Peyer's patch (tissue), 4 donors: ENCODE measurements at places on chromosomes 12 and 14. TPM values are rescaled to one million over a fixed set of nuclear protein-coding genes. Genes with fewer than 3 reads are reported as not detected.

The SIX4 gene
- total RNA-seq: not detected

The CLEC4D gene
- not detected for total RNA-seq

The TAPBPL gene
- total RNA-seq: 44.6 TPM

The CLEC9A gene
- 2.5 TPM for total RNA-seq

The DCTN2 gene
- total RNA-seq: 161 TPM

The CACNA2D4 gene
- 9.5 TPM for total RNA-seq

DNA sequence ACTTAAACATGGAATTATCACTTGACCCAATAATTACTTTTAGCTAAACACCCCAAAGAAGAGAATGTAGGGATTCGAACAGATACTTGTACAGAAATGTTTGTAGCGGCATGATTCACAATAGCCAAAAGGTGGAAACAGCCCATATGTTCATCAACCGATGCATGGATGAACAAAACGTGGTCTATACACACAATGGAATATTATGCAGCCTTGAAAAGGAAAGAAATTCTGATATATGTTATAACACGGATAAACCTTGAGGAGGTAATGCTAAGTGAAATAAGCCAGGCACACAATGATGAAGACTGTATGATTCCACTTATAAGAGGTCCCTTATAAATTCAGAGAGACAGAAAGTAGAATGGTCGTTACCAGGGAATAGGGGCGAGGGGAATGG lies 659.4 kb downstream of the MED13L start:
- H3K4me1 ChIP-seq: no peaks in the 10 kb centered on the region
- H3K4me3 ChIP-seq: no peak overlapping the region
- no peaks in the 10 kb centered on the region for H3K27me3 ChIP-seq
- no peaks in the 10 kb centered on the region for H3K36me3 ChIP-seq

- no peak overlapping the region for H3K27ac ChIP-seq
- no peak for DNase-seq
- H3K4me1 ChIP-seq: no peaks in the 10 kb centered on the region
- no peaks in the 10 kb centered on the region for H3K27me3 ChIP-seq
These were observed 106.9 kb downstream of the STXBP6 start for GRCh38 chr14:24943024-24943423.

DNA sequence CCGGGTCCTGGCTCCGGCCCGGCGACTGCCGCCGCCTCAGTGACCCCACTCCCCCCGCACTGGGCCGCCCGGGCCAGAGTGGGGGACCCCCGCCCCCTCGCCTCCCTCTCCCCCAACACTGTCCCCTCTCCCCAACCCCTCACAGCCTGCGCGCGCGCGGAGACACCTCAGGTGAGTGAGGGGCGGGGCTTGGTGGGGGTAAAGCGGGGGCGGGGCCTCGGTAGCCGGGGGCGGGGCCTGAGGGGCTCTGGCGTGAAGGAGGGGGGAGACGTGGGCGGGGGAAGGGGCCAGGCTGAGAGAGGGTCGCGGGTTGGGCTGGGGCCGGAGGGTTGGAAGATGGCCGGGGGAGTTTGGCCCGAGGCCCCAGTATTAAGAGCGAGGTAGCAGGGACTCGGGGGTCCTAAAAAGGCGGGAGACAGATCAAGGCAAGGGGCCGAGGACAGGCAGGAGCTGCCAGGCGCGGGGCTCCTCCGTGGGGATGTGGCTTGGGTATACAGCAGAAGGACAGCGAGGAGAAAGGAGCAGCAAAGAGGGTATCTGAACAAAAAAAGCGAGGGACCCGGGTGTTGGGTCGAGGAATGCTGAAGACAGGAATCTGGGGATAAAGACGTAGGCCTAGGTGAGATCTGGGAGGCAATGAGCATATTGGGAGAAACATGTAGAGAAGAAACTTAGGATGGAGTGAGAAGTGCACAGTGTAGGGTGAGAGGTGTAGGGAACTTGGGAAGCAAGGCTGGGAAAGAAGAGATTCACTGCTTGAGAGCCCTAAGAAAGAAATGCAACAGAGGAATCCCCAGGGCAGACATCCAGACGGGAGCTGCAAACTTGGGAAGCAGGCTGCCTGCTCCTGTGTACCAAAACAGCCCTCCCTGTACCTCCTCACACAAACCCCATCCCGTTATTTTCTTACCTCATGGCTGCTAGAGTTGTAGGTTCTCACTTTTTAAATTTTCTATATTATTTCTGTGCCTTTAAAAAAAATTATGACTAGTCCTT lies 10.8 kb downstream of the SUOX start:
- H3K36me3 ChIP-seq: no peaks in the 10 kb centered on the region
- DNase-seq: peak; percentile 85
- peak overlapping the region; percentile 85 for H3K27ac ChIP-seq
- H3K4me1 ChIP-seq: no peaks in the 10 kb centered on the region
- H3K27me3 ChIP-seq: no peaks in the 10 kb centered on the region

DNA sequence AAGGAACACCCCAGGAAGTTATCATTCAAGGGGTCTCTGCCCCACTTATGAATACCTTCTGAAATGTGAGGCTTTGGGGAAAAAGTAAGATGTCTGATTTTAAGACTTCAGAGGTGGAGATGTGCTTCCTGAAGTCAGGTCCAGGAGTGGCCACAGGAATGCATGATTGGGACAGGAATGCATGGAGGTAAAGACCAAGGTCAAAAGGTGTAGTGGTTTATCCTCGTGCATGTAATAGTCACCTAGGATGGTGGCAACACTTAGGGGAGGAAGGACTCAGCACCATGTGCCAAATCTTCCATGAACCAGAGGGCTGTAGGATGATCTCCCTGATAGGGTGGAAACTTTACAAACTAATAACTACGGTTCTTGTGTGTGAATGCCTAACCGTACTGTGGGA lies 217.3 kb downstream of the C12orf75 start:
- no peaks in the 10 kb centered on the region for H3K4me1 ChIP-seq
- no peak overlapping the region for H3K4me3 ChIP-seq
- no peaks in the 10 kb centered on the region for H3K27me3 ChIP-seq
- no peak overlapping the region for H3K27ac ChIP-seq
- no peak for DNase-seq

- H3K27ac ChIP-seq: no peak overlapping the region
- no peak for DNase-seq
- H3K36me3 ChIP-seq: no peaks in the 10 kb centered on the region
- H3K4me3 ChIP-seq: no peak overlapping the region
These were observed 9.7 kb upstream of the KRT81 start for GRCh38 chr12:52300796-52301691.

DNA sequence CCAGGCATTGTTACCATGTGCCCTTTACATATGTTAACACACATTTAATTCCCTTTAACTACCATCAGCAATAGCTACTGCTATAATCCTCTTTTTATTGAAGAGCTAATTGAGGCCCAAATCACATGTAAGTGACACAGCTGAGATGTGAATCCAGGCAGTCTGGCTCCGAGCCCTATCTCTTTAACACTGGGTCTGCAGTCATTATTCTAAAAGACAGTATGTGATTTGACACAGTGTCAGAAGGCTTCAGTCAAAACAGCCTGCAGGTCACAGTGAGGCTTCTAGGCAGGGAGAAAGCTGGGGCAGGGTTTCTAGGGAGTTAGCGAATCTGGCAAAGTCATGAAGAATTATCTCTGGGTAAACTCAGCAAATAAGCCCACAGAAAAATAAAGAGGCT lies 148.2 kb downstream of the KIF21A start:
- H3K27ac ChIP-seq: no peak overlapping the region
- no peaks in the 10 kb centered on the region for H3K27me3 ChIP-seq
- H3K4me1 ChIP-seq: no peaks in the 10 kb centered on the region
- no peak for DNase-seq
- no peak overlapping the region for H3K4me3 ChIP-seq
- H3K36me3 ChIP-seq: no peaks in the 10 kb centered on the region
